ENCODE measurements at places on chromosomes 5 and 9.
A peak's percentile ranks its signal among the peaks of the same experiment; 100 is the strongest.

DNA sequence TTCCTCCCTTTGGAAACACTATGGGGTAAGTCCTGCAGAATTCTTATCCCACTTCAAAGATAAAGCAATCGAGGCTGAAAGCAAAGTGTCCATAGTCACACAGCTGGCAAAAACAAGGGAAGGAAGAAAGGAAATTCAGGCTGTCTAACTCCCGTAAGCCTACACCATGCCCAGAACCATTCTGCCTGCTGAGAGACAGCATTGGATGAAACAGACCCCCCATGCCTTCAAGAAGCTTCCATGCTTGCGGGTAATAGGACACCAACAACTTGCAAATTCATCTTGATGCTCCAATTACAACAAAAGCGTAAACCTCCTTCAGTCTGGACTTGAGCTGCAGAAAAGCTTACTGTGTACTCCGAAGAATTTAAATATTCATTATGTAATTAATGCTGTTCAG, 181.1 kb upstream of the WWC1 start:
- DNase-seq = no peak

DNA sequence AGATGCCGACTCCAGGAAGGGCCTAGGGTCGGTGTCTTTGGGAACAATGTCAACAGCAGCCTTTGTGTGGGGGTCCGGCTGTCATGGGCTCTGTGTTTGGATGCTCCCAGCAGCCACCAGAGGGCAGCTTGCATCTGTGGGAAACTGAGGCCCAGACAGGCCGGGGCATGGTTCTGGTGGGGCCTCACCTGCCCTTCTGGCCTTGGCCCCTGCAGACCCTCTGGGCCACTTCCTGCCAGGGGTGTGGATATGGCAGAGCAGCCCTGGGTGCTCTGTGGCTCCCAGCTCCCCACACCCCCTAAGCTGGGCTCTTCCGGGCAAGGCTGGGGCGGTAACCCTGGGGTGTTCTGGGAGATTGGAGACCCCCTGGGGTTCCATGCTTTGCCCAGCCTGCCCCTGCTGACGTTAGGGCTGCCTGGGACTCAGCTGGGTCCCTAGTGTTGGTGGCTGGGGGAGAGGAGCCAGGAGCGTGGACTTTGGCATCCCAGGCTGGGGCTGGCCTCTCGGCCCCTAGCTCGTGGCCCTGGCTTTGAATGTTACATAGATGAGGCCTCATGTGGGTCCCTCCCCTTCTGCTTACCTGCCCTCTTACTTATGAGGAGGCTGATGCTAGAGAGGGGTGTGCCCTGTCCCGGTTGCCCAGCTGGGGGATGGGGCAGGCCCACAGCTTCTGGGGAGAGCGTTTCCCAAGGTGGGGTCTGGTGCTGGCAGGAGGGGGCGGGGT, 38.3 kb downstream of the RXRA start:
- DNase-seq = no peak

DNA sequence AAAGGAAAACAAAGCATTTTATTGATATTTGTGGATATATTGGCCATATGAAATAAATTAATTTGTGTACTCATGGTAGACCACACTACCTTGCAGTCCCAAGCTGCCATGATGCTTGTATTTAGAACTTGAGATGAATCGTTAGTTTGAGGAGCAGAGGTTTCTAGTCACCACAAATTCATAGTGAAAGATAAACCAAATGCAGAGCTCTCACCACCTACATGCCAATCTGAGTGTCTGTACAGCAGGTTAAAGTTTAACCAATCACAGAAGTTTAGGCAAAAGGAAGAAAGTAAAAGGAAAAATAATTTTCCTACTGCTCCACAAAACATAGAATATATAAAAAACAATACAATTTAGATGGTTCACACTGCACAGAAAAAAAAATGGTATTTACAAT, 163.6 kb upstream of the FTMT start:
- no peak for DNase-seq

- DNase-seq = no peak
These were observed 280.2 kb downstream of the SEMA5A start for GRCh38 chr5:9265441-9266287.

GRCh38 chr5:89313044-89313443, 430.1 kb upstream of the MEF2C start:
- peak; percentile 43 for DNase-seq

DNA sequence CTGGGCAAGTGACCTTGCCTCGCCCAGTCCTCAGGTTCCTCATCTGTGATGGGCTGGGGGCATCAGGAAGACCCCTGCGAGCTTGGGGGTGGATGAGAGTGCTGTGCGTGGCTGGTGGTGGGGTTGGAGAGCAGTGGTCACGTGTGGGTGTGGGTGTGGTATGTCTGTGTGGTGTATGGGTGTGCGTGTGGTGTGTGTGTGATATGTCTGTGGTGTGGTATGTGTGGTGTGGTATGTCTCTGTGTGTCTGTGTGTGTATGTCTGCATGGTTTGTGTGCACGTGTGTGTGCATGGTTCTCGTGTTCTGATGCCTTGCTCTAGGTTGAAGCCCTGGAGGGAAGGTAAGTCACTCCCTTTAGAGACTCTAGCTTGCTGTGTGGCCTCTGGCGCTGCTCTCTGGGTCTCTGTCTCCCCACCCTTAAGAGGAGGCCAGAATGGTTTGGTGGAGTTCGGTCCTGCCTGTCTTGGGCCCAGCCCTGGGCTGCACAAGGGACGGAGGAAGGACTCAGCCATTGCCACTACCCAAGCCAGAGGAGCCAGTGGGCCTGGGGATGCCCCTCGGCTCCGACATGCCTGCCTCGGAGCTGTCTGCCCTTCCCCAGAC, 87.0 kb downstream of the RXRA start:
- peak; percentile 47 for DNase-seq

DNA sequence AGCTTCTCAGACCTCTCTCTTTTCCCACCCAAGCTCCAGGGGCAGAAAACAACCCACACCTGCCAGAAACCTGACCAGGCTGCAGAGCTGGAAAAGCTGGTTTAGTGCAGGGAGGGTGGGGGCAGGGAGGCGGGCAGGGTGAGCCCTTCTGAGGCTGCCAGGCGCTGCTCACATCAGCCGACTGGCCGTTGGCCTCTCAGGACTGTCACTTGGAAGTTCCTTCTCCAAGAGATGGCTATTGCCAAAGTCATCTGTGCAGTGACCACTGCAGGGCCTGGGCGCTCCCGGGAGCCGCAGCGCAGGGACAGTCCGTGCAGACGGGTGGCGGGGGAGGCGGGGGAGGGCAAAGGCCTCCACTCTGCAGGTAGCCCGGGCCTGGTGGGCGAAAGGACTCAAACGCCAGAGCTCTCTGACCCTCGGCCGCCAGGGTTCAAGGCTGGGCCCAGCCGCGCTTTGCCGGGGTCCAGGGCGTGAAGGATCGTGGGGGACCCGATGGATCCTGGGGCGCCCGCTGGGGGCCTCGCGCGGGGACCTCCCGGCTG, 205.0 kb upstream of the IER5L start:
- DNase-seq = no peak

DNA sequence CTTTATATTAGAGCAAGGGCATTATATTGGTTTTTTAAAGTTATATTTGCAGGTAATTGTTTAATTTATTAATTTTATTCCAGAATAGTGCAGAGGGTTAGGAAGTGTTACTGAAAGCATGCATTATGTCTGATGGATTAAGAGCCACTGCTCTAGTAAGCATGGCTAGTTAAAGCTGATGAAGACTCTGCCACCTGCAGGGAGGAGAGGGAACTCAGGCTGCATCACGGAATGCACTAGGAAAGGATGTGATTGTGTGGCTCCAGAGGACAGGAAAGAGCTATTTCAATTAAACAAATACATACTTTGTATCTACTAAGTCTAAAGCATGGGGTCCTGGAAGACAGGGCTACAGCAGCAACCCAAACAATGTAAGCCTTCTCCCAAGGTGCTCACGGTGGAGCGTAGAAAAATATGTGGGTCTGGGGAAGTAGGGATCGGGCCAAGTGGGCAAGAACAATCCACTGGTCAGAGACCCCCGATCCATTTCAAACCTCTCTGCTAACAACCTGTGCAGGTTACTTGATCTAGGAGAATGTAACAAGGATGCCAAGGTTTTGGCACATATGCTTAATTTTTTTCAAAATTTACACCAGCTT, 15.3 kb upstream of the GRXCR2 start:
- DNase-seq = peak; percentile 84

- DNase-seq = peak; percentile 79
These were observed 577 bp downstream of the TUT7 start for GRCh38 chr9:86353655-86354010.

GRCh38 chr9:18238254-18238653, 235.7 kb upstream of the ADAMTSL1 start:
- DNase-seq = peak; percentile 25

DNA sequence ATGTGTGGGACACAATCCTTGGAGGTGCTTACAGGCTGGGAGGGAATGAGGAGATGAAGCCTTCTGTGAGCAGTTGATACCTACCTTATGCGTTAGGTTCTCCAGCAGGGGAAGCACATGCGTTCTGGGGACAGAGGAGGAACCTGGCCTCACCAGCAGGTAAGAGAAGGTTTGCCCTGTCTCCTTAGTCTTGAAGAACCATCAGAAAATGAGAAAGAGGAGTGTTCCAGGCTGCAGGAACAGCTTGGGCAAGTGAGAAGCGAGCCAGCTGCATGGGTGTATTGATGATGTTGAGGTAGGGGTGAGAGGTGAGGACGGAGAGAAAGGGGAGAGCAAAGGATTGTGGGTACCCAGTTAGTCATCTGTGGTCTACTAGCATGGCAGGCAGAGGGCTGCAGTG, 156.9 kb upstream of the MVB12B start:
- no peak for DNase-seq

GRCh38 chr9:114616684-114617520, 5.8 kb downstream of the TMEM268 start:
- peak; percentile 59 for DNase-seq

DNA sequence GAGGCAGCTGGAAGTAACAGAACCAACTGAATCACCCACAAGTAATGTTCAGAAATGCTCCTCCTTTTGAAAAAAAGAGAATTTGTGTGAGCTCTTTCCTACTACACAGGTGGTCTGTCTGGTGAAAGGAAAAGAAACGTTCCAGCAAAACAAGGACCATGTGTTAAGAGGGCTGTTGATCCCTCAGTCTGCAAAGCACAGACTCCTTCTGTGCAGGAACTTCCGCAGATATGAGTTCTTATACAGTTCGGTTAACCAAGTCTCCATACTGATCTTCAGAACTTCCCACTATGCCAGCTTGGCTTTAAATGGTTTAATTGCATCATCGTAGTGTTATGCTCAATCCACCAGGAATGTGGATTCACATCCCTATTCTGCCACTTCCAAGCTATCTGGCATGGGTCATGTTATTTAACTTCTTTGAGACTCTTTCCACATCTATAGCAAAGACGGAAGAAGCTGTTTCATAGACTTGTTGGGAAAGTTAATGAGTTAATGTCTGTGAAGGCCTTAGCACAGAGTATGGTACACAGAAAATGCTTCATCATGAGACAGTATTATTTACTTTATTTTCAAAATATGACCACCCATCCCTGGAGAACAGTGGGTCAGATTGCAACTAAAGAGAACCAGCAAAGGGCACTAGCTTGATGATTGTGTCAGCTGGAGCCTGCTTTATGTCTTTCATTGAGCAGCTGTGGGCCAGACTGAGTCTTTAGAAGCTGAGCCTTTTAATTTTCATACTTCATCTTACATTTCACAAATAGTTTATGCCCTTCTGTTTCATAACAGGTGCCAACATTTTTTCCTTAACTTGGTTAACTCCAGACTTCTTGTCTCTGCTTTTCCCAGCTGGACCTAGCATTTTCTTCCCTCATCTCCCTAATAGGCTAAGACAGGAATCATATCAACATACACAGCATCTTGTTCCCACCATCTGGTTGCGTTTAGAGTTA, 89.9 kb downstream of the MAMDC2 start:
- DNase-seq = no peak

GRCh38 chr5:83440826-83441225, 30.7 kb upstream of the VCAN start:
- DNase-seq = no peak

DNA sequence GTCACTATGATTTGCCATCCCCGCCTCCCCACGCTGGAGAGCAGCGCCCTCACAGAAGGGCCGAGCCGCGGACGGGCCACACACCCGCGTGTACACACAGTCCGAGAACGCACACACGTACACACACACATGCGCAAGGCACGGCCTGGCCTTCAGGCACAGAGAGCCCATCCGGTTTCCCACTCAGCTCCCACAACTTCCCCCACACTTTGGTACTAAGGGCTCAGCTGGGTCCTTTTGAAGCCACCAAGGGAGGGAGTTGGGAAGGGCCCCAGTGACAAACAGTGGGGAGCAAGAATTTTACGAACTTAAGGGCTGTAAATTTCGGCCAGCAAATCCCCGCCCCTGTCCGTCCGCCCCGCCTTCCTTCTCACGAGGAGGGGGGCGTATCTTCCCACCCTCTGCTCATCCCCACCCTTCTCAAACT, 133.3 kb upstream of the HAND1 start:
- DNase-seq = peak; percentile 48

DNA sequence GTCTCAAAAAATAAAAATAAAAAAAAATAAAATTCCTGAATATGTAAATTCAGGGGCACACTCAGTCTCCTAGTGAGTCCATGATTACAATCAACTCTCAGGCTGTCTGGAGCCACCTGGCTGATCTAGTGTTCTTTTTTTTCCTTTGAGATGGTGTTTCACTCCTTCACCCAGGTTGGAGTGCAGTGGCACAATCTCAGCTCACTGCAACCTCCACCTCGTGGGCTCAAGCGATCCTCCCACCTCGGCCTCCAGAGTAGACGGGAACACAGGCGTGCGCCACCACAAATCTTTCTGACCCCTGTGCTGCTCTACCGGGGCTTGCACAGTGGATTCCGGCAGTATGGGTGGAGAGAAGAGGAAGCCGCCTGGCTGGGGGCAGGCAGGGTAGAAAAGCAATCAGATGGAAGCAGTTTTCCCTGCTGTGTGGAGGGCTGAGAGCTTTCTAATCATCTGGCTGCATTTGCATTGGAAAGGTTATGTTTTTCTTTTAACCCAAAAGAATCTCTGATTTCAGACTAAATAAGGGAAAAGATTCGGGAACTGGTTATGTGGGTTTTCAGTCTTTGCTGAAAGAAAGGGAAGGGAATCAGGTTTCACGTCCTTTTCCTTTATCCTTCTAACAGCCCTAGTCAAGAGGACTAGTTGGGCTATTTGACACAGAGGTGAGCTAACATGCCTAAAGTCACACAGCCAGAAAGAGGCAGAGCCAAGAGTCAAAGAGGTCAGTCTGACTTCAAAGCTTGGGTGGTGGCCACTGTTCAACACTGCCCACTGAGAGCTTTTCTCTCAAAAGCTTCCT, 26.3 kb upstream of the CORO2A start:
- peak; percentile 64 for DNase-seq

GRCh38 chr9:136116360-136117098, 2.1 kb downstream of the TMEM250 start:
- DNase-seq = no peak

- peak; percentile 63 for DNase-seq
These were observed 207.6 kb upstream of the CDKN2B start for GRCh38 chr9:22216730-22217172.

- no peak for DNase-seq
These were observed 71.0 kb upstream of the ICE1 start for GRCh38 chr5:5351288-5351979.

GRCh38 chr5:170923910-170924620, 62.2 kb downstream of the RANBP17 start:
- DNase-seq = no peak

- DNase-seq = no peak
These were observed 32.3 kb upstream of the C9orf40 start for GRCh38 chr9:74985041-74985440.

GRCh38 chr5:139194486-139194885, 3.7 kb downstream of the SIL1 start:
- DNase-seq = no peak

Measured in NCI-H69 (cell line).